ENCODE measurements at places on chromosomes 12 and 14. TPM values are rescaled to one million over a fixed set of nuclear protein-coding genes. Genes with fewer than 3 reads are reported as not detected.
A peak's percentile ranks its signal among the peaks of the same experiment; 100 is the strongest.

LRP1 gene
- total RNA-seq = 31.0 TPM

PRKD1 gene
- 45.7 TPM for total RNA-seq

TMEM119 gene
- total RNA-seq = not detected

RAB2B gene
- total RNA-seq = 37.1 TPM

- no peak overlapping the region for H3K27ac ChIP-seq
- no peak for DNase-seq
- H3K4me1 ChIP-seq = no peaks in the 10 kb centered on the region
- H3K36me3 ChIP-seq = no peaks in the 10 kb centered on the region
Observed at GRCh38 chr12:110668480-110669192, 20.3 kb downstream of the HVCN1 start.

DNA sequence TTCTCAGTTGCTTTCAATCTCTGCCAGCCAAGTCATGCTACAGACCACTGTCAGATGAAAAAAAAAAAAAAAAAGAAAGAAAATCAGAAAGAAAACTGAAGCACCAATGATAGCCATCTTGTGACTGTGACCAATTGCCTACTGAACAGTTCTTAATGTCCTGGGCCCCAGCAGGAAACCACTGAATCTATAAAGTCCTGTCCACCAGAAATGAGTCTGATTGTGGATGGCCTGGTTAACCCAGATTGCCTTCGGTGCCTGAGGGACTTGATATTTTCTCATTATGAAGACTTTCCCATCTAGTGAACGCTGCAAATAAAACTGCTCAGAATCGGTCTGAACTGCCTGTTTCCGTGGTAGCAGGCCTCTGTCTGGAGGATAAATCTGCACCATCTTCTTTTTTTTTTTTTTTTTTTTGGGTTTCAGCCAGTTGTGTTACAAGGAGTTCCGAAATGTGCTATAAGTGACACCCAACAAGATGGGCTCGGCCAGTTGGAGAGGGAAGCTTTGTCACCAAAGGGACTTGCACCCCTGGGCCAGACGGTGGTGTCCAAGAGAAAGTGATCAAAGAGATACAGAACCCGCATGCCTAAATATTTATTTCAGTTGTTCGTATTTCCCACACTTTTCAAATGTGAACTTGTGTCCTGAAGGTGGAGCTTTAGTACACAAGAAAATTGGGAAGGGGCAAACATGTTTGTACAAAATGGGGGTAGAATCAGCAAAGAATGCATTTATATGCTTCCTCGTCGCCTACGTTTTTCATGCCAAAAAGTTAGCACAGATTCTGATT is 3.0 kb upstream of the PLXNC1 start:
- peaks cover 65% of the 10 kb centered on the region for H3K27me3 ChIP-seq
- no peaks in the 10 kb centered on the region for H3K36me3 ChIP-seq
- H3K4me3 ChIP-seq = no peak overlapping the region
- H3K27ac ChIP-seq = no peak overlapping the region
- peak; percentile 70 for DNase-seq

- H3K4me1 ChIP-seq = peaks cover 13% of the 10 kb centered on the region
- H3K27me3 ChIP-seq = no peaks in the 10 kb centered on the region
- H3K27ac ChIP-seq = peak overlapping the region; percentile 84
- DNase-seq = peak; percentile 29
Observed at GRCh38 chr12:57430112-57430930, 522 bp downstream of the R3HDM2 start.

DNA sequence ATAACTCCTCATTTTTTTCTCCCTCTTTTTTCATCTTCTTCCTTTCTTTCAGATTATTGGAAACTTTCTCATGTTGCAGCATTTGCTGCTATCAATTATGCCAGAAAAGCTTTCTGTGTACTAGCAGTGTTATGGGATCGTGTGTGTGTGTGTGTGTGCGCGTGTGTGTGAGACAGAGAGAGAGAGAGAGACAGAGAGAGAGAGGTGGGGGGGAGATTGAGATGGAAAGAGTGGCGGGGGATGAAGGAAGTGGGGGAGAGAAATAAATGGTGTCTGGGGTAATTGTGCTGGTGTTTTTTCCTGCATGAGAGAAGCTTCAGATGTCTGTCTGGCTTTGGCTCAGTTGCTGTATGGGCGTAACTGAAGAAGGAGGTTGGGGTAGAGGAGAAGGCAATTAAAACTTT is 268.9 kb downstream of the RAD51B start:
- no peaks in the 10 kb centered on the region for H3K36me3 ChIP-seq
- H3K27ac ChIP-seq = no peak overlapping the region
- no peak overlapping the region for H3K4me3 ChIP-seq
- no peaks in the 10 kb centered on the region for H3K27me3 ChIP-seq

DNA sequence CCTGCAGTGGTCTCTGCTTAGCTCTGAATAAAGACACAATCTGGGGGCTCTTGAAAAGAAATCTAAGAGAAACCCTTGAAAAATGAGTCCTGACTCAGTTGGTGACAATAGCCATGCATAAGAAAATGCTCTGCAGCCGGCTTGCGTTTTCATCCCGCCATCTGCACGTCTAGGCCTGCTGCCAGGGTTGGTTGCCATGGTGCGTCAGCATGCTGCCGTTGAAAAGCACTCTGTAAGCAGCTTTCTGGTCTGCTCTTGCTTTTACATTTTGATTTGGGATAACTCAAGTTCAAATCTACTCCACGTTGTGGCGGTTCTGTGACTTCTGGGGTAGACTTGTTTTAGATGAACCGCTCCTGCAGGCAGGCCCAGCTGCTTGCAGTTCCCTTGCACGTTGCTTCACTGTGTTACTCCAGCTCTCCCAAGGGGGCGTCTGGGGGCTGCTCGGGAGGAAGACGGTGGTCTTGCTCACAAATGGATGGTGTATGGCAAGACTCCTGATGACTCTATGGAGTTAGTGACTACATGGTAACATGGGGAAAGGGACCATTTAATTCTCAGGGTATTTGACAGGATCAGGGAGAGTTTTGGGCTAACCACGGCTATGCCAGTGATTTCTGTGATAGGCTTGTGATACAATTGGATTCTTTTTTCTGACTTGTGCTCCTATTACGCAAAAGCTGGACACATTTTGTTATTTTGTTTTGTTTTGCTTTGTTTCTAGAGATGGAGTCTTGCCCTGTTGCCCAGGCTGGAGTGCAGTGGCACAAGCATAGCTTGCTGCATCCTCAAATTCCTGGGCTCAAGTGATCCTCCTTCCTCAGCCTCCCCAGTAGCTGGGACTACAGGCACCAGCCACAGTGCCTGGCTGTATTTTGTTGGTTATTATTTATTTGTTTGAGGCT is 15.8 kb downstream of the WNT5B start:
- H3K4me1 ChIP-seq = peaks cover 8% of the 10 kb centered on the region
- H3K4me3 ChIP-seq = no peak overlapping the region
- DNase-seq = peak; percentile 67
- no peaks in the 10 kb centered on the region for H3K27me3 ChIP-seq
- H3K27ac ChIP-seq = no peak overlapping the region

GYS2 gene
- total RNA-seq = not detected

SLC39A2 gene
- total RNA-seq = not detected

DNA sequence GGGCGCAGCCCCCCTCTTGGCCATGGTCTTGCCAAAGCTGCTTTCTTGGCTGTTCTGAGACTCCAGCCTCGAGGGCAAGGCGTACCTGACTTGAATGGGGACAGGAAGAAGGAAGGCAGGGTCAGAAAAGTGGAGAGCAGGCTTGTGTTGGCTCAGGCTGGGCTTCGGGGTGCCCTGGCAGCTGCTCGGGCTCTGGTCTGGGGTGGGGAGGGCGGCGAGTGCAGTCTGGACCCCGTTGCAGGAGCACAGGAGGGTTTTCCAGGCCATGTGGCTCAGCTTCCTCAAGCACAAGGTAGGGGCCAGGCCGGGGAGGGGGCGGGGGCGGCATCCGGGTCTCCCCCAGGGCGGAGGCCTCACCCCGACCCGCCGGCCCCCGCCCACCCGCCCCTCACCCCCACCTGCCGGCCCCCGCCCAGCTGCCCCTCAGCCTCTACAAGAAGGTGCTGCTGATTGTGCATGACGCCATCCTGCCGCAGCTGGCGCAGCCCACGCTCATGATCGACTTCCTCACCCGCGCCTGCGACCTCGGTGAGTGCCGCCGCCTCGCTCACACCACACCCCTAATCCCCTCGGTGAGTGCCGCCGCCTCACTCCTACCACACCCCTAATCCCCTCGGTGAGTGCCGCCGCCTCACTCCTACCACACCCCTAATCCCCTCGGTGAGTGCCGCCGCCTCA is 4.2 kb downstream of the NOC4L start:
- H3K27ac ChIP-seq = no peak overlapping the region
- H3K4me3 ChIP-seq = no peak overlapping the region
- H3K4me1 ChIP-seq = no peaks in the 10 kb centered on the region
- H3K36me3 ChIP-seq = peaks cover 9% of the 10 kb centered on the region

- DNase-seq = peak; percentile 51
Observed at GRCh38 chr12:106771425-106771824, 3.1 kb upstream of the RIC8B start.

RNFT2 gene
- 38.5 TPM for total RNA-seq

GRCh38 chr12:77777274-77777673 is 53.4 kb upstream of the NAV3 start:
- no peak for DNase-seq
- no peaks in the 10 kb centered on the region for H3K36me3 ChIP-seq
- H3K4me1 ChIP-seq = no peaks in the 10 kb centered on the region
- no peaks in the 10 kb centered on the region for H3K27me3 ChIP-seq

KRT85 gene
- not detected for total RNA-seq

GRCh38 chr12:130116791-130117190 is 45.5 kb upstream of the FZD10 start:
- H3K4me3 ChIP-seq = no peak overlapping the region
- H3K4me1 ChIP-seq = no peaks in the 10 kb centered on the region
- DNase-seq = no peak
- no peaks in the 10 kb centered on the region for H3K36me3 ChIP-seq
- no peaks in the 10 kb centered on the region for H3K27me3 ChIP-seq

GRCh38 chr12:67625004-67625403 is 23.5 kb upstream of the DYRK2 start:
- H3K4me1 ChIP-seq = no peaks in the 10 kb centered on the region
- no peak overlapping the region for H3K27ac ChIP-seq

CACNA2D4 gene
- total RNA-seq = 0.41 TPM

- H3K4me1 ChIP-seq = peaks cover 5% of the 10 kb centered on the region
- H3K4me3 ChIP-seq = peak overlapping the region; percentile 89
- H3K36me3 ChIP-seq = no peaks in the 10 kb centered on the region
Observed at GRCh38 chr14:60736494-60736893, 1.9 kb downstream of the MNAT1 start.

HRK gene
- total RNA-seq = 0.37 TPM

CIT gene
- 73.7 TPM for total RNA-seq

- no peak for DNase-seq
- H3K4me1 ChIP-seq = no peaks in the 10 kb centered on the region
- H3K36me3 ChIP-seq = no peaks in the 10 kb centered on the region
- H3K27ac ChIP-seq = no peak overlapping the region
- no peak overlapping the region for H3K4me3 ChIP-seq
- no peaks in the 10 kb centered on the region for H3K27me3 ChIP-seq
Observed at GRCh38 chr14:94203473-94204210, 29.5 kb downstream of the PPP4R4 start.

HCAR2 gene
- total RNA-seq = 0.34 TPM

KLRG1 gene
- total RNA-seq = 1.9 TPM

APAF1 gene
- total RNA-seq = 28.4 TPM

DNA sequence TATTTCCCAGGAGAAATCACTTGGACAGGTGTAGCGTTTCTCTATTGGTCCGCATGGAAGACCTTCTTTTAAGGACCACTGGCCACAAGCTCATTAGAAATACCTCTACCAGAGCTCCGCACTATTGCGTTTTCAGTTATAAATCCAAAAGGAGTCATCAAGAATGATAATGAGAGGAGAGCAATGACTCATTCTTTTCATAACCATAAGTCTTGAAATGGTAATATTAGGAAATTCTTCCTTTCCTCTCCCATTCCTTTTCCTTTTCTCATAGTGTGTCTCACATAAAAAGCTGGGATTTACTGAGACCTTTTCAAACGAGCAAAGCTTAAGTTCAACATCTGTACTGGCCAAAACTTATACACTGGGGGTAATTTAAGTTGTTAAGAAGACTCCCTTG is 215.7 kb downstream of the CPNE8 start:
- H3K36me3 ChIP-seq = no peaks in the 10 kb centered on the region
- no peak overlapping the region for H3K4me3 ChIP-seq
- DNase-seq = no peak
- H3K27me3 ChIP-seq = no peaks in the 10 kb centered on the region
- no peak overlapping the region for H3K27ac ChIP-seq

GRCh38 chr12:97168804-97169203 is 261.7 kb downstream of the NEDD1 start:
- DNase-seq = peak; percentile 2
- H3K4me1 ChIP-seq = no peaks in the 10 kb centered on the region
- no peak overlapping the region for H3K27ac ChIP-seq
- no peak overlapping the region for H3K4me3 ChIP-seq
- peaks cover 63% of the 10 kb centered on the region for H3K27me3 ChIP-seq

CFAP251 gene
- total RNA-seq = 5.5 TPM

MYH7 gene
- not detected for total RNA-seq

- no peak for DNase-seq
- no peak overlapping the region for H3K4me3 ChIP-seq
- peaks cover 7% of the 10 kb centered on the region for H3K4me1 ChIP-seq
- no peaks in the 10 kb centered on the region for H3K36me3 ChIP-seq
Observed at GRCh38 chr12:15763328-15763727, 25.9 kb downstream of the EPS8 start.

DNA sequence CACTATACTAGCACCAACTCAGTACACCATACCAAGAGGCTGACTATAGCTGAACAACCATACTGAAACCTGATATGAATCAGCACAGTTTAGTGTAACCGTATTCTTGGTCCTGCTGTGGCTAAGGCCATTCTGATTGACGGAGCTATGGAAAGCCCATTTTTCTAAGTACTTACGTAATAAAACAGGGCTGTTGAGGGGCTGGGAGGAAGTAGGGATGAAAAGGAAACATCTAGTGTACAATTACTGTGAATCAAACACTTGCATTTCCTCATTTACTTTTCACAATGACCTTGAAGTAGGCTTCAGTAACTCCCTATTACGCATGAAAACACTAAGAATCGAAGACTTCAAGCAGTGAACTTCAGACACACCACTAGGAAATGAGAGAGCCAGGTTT is 198.2 kb downstream of the BTG1 start:
- no peaks in the 10 kb centered on the region for H3K27me3 ChIP-seq
- DNase-seq = no peak
- no peaks in the 10 kb centered on the region for H3K4me1 ChIP-seq
- no peak overlapping the region for H3K27ac ChIP-seq

GRCh38 chr14:100076133-100076532 is 10.9 kb downstream of the EVL start:
- H3K4me3 ChIP-seq = no peak overlapping the region
- peak; percentile 9 for DNase-seq
- H3K36me3 ChIP-seq = no peaks in the 10 kb centered on the region
- no peak overlapping the region for H3K27ac ChIP-seq
- H3K4me1 ChIP-seq = peaks cover 18% of the 10 kb centered on the region

PTGR2 gene
- 17.3 TPM for total RNA-seq

DNA sequence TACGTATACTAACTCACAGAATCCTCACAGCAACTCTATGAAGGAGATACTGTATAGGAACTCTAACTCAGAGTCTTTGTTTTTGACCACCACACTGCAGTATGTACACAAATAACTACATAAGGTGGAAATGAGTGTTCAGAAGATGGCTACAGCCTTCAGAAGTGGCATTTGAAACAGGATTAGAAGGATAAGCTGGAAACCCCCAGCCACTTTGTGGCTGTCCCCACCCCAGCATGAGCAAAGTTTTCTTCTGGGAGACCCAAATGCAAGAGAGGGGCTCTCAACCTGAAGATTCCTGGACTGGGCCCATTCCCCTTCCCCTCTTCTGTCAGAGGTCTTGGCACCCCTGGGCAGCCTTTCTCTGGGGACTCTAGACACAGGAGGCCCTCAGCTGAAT is 43.2 kb upstream of the PNMA1 start:
- peak overlapping the region; percentile 62 for H3K27ac ChIP-seq
- no peaks in the 10 kb centered on the region for H3K36me3 ChIP-seq
- DNase-seq = no peak
- no peak overlapping the region for H3K4me3 ChIP-seq
- no peaks in the 10 kb centered on the region for H3K27me3 ChIP-seq

KRT1 gene
- not detected for total RNA-seq
